ENCODE measurements at places on chromosomes 5 and 9. TPM values are rescaled to one million over a fixed set of nuclear protein-coding genes. Genes with fewer than 3 reads are reported as not detected.

Gene SRD5A1
- total RNA-seq: 24.7 TPM

Gene AGXT2
- not detected for total RNA-seq

Gene BHMT
- 0.44 TPM for total RNA-seq

Gene DMRT2
- total RNA-seq: 0.17 TPM

Gene CFAP157
- total RNA-seq: 0.22 TPM

Gene FGF18
- 0.96 TPM for total RNA-seq

Gene OGN
- 0.15 TPM for total RNA-seq

Gene OCLN
- total RNA-seq: 56.7 TPM

Gene GARIN3
- not detected for total RNA-seq

Gene PCDHA4
- not detected for total RNA-seq

Gene ORM1
- 5.6 TPM for total RNA-seq

Gene HNRNPK
- 624 TPM for total RNA-seq

Gene SFXN1
- 145 TPM for total RNA-seq

Gene PCDHB4
- total RNA-seq: not detected

Gene FGD3
- total RNA-seq: 3.3 TPM

Gene SLC9A3
- 1.5 TPM for total RNA-seq

Gene GPR151
- not detected for total RNA-seq

Gene CNTLN
- total RNA-seq: 5.1 TPM

Gene KLHL3
- total RNA-seq: not detected

Gene KIF4B
- total RNA-seq: 0.12 TPM

Data from HCT116 (cell line).